ENCODE measurements at places on chromosomes 1 and 21.

DNA sequence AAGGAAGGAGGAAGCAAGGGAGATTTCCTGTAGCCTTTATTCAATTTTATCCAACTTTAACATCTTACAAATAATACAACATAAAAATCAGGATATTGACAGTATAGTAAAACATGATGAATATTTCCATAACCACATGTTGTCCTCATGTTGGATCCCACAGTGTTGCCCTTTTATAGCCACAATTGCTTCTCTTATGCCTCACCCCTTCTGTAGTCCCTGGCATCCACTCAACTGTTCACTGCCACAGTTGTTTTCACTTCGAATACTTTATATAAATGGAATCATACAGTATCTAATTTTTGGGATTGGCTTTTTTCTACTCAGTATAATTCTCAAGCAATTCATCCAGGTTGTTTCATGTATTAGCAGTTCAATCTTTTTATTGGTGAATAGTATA lies 44.8 kb downstream of the SRSF11 start:
- no peak for DNase-seq

GRCh38 chr1:43039228-43040055 lies 80.8 kb upstream of the SLC2A1 start:
- DNase-seq: no peak

GRCh38 chr1:226293553-226293920 lies 15.4 kb downstream of the LIN9 start:
- no peak for DNase-seq

DNA sequence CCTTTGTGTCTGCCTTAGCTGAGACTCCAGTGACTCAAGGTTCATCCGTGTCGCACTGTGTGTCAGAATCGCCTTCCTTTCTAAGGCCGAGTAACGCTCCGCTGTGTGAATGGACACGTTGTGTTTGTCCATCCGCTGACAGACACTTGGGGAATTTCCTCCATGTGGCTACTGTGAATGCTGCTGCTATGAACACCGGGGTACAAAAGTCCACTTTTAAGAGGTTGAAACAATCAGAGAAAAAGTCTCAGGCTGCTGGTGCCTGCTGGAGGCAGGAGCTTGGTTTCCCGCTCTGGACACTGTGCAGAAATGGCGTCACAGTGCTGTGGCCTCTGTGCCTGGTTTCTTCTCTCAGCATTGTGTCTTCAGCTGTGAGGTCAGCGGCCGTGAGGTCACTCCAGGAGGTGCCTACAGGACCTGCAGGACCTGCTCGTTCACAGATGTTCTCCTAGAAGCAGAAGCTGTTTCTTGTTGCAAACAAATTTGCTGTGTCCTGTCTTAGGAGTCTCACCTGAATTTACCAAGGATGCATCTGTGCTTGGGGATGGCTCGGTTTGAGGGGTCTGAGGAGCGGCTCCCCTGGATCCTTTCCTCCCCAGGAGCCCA lies 34.2 kb downstream of the KRTAP10-1 start:
- DNase-seq: no peak

DNA sequence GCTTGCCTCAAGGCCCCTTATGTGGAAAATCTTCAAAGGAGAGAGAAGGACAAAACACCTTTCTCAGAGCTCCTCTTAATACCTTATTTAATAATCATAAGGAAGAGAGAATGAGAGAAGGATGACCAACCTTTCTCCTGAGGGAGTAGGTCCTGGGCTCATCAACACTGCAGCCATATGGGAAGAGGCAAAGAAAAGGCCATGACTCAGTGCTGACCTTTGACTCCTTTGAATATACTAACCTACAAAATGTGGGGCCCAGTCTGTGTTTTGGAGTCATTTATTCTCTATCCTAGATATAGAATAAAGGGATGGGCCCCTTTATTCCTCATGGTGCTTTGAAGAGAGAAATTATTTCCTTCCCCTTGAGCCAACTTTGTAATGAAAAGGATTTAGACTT lies 38.3 kb downstream of the CAMSAP2 start:
- DNase-seq: no peak

GRCh38 chr1:41516168-41517061 lies 31.9 kb upstream of the EDN2 start:
- DNase-seq: peak; percentile 81

DNA sequence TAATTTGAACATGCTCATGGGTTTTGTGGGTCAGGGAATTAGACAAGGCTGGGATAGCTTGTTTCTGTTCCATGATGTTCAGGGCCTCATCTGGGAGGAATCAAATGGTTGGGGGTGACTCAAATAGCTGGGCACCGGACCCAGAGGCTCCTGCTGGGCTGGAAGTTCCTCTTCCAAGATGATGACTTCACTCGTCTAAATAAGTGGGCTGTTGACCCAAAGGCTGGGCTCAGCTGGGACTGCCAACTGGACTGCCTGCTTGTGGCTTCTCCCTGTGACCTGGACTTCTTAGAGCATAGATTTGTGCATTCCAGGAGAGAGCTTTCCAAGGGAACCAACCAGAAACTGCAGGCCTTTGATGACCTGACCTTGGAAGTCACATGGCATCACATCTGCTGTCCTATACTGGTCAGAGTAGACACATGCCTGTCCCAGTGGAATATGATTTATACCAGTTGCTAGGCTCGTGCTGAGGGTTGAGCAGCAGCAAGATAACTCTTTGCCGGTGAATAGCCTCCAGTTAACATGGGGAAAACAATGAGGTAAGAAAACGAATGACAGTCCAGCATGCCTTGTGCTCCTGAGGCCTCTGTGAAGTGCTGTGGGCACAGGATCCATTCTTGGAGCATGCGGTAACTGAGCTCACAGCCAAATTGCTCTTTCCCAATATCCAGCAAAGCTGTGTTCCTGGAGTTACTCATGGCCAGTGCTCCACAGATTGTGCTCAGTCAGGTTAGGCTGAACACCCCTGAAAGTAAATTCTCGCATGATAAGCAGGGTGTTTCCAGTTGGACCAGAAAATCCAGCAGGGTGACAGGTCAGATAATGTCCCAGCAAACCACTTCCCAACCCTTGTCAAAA lies 272.9 kb upstream of the TMEM51 start:
- no peak for DNase-seq

DNA sequence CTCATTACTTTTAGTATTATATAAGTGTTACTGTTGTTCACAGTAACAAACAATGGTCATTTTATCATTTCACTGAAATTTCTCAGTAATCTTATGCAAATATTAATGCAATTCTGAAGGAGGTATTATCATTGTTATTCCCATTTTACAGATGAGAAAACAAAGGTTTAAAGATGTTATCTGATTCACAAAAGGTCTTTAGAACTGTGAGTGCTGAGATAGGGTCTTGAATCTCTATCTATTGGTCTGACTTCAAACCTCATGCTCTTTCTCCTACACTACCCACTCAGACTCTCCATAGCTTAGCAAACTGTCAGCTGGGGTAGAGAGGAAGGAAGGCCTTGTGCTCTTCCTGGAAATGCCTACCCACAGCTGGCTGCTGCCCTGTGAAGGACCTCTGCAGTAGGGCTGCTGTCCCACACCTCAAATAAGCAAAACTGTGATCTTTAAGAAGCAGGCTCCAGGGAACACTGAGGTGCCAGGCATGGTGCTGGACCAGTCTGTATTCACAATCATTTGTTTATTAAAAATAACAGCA lies 6.2 kb upstream of the OSCP1 start:
- no peak for DNase-seq

- DNase-seq: no peak
Measured at GRCh38 chr1:202760589-202760988, 47.6 kb downstream of the KDM5B start.

DNA sequence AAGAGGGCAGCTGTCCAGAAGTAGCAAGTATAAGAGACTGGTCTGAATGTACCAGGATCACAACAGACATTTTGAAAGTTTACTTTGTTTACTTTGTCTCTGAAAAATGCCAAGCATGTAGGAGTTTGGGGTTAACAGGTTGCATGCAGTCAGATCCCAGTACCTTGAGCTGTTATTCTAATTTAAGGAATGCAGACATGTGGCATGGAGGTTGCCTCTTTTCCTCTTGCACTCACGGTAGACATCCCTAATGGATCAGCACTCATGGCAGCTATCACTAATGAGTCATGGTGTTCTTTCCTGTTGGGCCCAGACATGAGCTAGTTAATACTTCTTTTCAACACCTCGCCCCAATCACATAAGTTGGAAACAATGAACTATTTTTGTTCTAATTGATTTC lies 67.3 kb downstream of the GADD45A start:
- DNase-seq: no peak

Data from HTR-8/SVneo (cell line).